ENCODE measurements at places on chromosomes 3 and 15. TPM values are rescaled to one million over a fixed set of nuclear protein-coding genes. Genes with fewer than 3 reads are reported as not detected.

PCLAF gene
- total RNA-seq = 54.7 TPM

EPHB1 gene
- 2.5 TPM for total RNA-seq

FBXL22 gene
- not detected for total RNA-seq

FRG2C gene
- total RNA-seq = not detected

CYP19A1 gene
- not detected for total RNA-seq

ARPP19 gene
- 176 TPM for total RNA-seq

ACAN gene
- not detected for total RNA-seq
